CD4-positive, CD25-positive, alpha-beta regulatory T cell (primary cell): ENCODE measurements at places on chromosomes 11 and 22. TPM values are rescaled to one million over a fixed set of nuclear protein-coding genes. Genes with fewer than 3 reads are reported as not detected.

DNA sequence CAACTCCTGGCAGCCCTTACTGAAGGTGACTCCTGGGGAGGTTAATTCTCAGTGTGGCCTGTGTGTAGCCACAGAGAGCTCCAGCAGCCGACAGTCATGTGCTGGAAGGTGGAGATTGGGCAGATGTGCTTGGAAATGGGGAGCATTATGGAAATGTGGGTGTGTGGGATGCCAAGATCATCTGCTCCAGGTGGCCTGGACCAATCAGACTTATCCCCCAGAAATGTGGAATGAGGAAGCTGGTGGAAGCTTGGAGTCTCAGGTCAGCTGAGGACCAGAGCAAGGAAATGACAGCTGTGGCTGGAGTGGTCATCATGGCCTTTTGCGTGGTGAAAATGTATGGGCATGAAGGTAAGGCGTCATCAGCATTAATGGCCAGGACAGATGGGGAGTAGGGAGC lies 234.0 kb downstream of the MIAT start:
- no peak for DNase-seq

GRCh38 chr11:1520663-1521267 lies 34.2 kb upstream of the MOB2 start:
- no peak for DNase-seq

GRCh38 chr11:128468111-128468510 lies 119.2 kb downstream of the ETS1 start:
- DNase-seq: no peak

- no peak for DNase-seq
Measured at GRCh38 chr22:24592058-24592850, 619 bp downstream of the LRRC75B start.

- DNase-seq: no peak
Measured at GRCh38 chr11:130234315-130234714, 74.7 kb downstream of the ST14 start.

- no peak for DNase-seq
Measured at GRCh38 chr11:11253995-11254394, 99.1 kb downstream of the CSNK2A3 start.

GRCh38 chr11:26914968-26915367 lies 78.9 kb upstream of the FIBIN start:
- no peak for DNase-seq

- DNase-seq: no peak
Measured at GRCh38 chr11:30481796-30482195, 104.4 kb downstream of the MPPED2 start.

GRCh38 chr11:110776081-110776480 lies 63.8 kb upstream of the ARHGAP20 start:
- no peak for DNase-seq

DNA sequence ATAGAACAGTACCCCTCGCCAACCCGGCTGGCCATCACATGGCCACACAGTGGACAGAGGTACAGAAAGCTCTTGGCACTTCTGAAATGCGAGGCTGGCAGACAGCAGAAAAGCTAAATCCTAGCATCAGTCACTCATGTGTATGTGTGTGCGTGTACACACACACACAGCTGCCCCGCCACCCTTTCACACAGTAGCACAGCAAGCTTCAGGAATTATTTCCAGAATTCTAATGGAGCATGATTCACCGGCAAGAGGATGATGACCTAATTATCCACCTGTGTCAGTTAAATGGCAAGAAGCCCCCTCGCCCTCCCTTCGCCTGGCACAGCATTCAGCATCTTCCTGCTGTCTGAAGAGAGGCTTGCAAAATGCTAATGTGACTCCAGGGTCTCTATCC lies 336.0 kb downstream of the SHANK2 start:
- no peak for DNase-seq

DNA sequence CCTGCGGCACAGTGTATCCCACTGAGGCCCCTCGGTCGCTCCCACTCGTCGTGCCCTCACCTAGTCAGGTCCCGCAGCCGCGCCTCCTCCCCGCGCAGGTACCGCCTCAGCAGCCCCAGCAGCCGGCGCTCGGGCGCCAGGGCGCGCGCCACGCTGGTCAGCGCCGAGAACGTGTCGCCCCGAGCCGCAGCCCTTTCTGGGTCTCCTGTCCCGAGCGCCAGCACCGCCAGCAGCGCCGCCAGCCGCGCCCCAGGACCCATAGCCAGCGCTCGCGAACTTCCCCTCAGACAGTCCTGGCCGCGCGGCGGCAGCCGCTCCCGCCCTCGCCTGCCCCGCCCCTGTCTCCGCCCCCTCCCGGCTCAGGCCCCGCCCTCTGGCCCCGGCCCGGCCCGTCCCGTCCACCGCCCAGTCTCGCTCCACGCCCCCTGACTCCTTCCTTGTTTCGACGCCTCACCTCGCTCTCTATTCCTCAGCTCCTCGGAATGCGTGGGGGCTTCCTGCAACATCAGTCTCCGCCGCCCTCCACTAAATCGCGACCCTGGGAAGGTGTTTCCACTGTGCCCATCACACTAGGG lies at the start of gene P4HA3:
TSS of gene P4HA3 (minus strand) at position 289 of the 575 bp plus-strand sequence. CDS start at position 260, 29 bp downstream.
- DNase-seq: peak; percentile 7

DNA sequence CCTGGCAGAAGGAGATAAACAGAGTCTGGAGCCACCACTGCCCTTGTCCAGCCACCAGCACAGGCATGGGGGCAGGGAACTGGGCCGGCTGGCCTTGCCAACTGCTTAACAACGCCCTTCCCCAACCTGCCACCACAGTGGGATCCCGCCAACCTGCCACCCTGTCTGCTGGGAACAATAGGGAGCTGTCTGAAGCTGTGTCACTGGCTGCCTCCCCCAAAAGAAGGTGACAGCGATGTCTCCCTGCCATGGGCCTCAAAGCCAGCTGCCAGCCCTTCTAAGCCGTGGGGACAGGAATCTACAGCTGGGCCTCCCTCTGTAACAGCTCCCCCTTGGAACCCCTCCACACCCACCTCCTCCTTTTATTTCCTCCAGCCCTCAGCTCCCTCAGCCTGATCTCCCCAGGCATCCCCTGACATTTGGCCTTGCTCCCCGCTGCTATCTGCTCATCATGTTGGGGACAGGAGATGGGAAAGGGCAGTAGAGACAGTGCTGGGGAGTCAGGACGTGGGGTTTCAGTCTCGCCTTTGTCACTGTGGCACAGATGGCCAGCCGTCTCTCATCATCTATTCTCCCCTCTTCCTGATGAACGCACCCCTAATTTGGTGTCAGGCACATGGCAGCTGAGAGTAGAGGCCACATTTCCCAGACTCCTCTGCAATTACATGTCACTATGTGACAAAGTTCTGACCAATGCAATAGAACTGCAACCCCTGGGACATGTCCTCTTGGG lies 51.3 kb upstream of the PRDM11 start:
- DNase-seq: no peak

- no peak for DNase-seq
Measured at GRCh38 chr11:76197332-76197731, 9.0 kb downstream of the WNT11 start.

ZNF280B gene
- total RNA-seq: 1.0 TPM

PRODH gene
- total RNA-seq: not detected

C11orf21 gene
- total RNA-seq: 41.8 TPM

OLFML1 gene
- total RNA-seq: not detected
